ENCODE measurements at places on chromosomes 2 and 18.
A peak's percentile ranks its signal among the peaks of the same experiment; 100 is the strongest.

GRCh38 chr2:175627405-175627804, 374.7 kb downstream of the LNPK start:
- no peak for DNase-seq

GRCh38 chr2:215535125-215535668, 99.3 kb upstream of the FN1 start:
- no peak for DNase-seq

- DNase-seq: peak; percentile 65
Measured at GRCh38 chr2:136250131-136250530, 132.2 kb upstream of the CXCR4 start.

GRCh38 chr2:10588931-10589330, 100.8 kb downstream of the NOL10 start:
- DNase-seq: no peak

DNA sequence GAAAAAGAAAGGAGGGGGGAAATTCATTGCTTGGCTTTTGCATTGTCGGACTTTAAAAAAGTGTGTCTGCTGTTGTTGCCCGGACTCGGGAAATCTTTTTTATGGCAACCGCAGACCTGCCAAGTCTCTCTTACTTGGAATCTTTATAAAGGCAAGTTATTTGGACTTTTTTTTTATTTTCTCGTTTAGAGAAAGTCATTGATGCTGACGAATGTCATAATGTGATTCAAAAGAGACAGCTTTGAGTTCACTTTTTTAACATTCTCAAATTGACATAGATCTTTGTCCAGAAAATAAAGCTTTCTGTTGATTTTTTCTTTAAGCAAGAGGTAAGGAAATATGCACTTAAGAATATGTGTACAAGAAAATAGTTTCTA, 651 bp upstream of the ZNF521 start:
- DNase-seq: no peak

- no peak for DNase-seq
Measured at GRCh38 chr2:14623237-14623636, 9.3 kb upstream of the LRATD1 start.

DNA sequence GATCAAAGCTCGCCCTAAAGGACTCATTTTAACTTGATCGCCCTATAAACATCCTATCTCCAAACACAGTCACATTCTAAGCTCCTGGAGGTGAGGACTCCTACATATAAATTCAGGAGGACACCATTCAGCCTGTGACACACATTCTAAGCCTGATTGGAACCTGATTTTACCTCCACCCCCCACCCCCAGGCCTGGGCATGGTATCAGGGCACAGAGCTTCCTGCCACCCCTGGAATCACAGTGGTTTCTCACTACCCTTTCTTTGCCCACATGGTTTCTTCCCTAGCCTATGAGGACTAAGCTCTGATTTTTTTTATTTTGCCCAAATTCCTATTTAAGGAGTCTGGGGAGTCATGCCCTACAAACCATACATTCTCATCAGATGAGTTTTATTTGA, 428.1 kb upstream of the ID2 start:
- DNase-seq: no peak

DNA sequence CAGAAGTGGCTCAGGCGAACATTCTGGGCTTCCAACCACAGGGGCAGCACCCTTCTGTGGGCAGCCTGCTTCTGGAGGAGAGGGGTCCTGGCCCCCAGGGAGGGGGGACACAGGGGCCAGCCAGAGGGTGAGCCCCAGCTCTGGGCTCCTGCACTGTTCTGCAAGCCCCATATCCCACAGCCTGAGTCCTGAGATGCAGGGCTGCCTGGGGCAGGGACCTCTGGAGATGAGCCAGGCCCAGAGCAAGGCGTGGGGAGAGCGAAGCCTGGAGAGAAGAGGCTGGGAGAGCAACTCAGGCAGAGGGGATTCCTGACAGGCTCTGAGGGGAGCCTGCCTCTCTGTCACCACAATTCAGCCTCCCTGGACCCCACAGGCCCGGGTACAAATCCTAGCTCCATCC, 13.5 kb upstream of the PRSS56 start:
- DNase-seq: no peak

GRCh38 chr18:46378864-46379207, 274.7 kb downstream of the HAUS1 start:
- DNase-seq: no peak

DNA sequence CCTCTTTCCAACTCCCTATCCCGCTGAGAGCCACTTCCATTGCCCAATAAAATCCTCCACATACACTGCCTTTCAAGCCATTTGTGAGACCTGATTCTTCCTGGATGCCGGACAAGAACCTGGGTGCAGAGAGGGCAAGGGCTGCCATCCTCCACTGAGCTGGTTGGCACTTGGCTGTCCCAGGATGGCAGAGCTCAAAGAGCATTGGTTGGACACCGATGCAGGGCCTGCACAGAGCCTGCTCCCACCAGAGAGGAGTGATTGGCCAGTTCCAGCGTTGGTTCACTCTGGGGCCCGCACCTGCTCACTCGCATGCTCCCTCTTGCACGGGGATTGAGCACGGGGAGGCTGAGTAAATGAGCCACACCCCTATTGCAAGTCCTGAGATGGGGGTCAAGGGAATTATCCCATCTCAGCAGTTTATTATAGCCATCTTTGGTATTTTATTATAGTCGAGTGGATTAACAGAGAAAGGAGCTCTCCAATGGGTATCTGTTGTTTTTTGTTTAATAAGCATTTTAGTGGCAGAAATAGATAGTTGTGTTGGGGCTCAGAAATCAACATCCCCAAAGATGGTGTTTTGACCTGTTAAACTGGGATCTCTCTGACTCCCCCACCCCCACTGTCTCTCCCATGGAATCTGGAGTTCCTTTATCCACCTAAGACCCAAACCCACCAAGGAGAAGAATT, 19.8 kb upstream of the MGAT4A start:
- DNase-seq: no peak

GRCh38 chr2:172861098-172861497, 125.5 kb downstream of the RAPGEF4 start:
- no peak for DNase-seq

DNA sequence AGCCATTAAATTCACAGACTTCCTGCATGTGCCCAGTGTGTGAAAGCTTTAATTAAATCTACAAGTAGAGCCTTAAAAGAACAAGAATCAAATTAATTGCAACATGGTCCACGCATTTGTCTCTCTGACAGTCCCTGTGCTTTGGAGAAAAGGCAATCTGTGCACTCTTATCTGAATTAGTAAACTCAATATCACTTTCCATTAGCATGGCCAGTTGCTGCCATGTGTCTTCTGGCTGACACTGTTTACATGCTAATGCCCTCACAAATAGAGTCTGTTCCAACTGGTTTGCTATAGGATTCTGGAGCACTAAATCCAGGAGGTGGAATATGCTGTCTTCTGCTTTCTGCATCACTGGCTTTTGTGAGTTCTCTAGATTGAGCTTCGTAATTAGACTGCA, 434.5 kb upstream of the RAB12 start:
- no peak for DNase-seq

DNA sequence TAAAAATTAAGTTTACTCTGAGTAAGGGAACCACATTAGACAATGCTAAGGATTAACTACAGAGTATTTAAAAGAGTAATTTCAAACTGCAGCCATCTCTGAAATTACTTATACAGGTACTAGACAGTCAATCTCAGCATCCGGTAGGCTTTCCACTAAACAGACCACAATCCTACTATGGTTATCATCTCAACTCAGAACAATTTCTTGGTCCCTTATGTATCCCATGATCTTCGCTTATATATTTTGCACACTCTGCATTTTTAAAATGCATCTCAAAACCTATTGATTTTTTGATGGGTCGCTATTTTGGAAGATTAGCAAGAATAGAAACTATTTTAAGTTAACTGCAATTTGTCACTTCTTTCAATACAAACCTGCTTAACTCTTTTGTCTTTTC, 1.4 kb downstream of the PPP4R1 start:
- no peak for DNase-seq

DNA sequence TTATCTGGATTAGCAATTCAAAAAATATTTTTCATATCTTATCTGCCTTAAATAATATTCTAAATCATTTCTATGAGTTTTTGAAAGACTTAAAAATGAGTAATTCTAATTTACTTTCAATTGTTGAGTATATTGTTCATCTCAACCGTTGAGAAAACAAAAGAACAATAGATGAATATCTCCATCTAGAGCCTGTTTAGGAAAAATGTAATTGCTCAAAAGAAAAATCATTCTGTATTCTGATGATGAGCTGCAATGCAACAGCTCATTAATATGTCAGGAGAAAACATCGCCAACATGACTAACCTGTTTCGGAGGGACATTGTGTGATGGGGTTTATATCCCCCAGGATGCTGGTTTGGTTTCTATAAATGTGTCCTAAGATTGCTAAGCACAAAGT, 417.6 kb downstream of the SUCLG1 start:
- no peak for DNase-seq

- no peak for DNase-seq
Measured at GRCh38 chr2:221546505-221547225, 25.4 kb downstream of the EPHA4 start.

GRCh38 chr2:73426176-73426575, 40.5 kb downstream of the ALMS1 start:
- no peak for DNase-seq

GRCh38 chr2:25797620-25798488, 80.4 kb downstream of the ASXL2 start:
- no peak for DNase-seq

DNA sequence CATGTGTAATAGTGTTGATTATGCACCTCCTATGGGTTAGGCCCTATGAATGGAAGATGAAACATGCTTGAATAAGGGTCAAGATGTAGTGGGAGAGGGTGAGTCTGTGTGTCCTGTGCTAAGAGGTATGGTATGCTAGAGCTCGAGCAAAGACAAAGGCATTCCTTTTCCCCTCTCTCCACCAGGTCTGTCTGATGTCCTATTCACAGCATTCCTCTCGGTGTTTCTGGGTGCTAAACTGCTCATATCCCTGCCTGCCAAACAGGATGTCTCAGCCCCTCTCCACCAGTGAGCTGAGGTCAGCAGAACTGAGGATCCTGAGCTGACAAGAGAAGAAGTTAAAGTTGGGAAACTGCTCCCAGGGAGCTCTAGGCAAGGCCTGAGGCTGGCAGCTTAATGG, 344.9 kb downstream of the TSN start:
- DNase-seq: no peak

DNA sequence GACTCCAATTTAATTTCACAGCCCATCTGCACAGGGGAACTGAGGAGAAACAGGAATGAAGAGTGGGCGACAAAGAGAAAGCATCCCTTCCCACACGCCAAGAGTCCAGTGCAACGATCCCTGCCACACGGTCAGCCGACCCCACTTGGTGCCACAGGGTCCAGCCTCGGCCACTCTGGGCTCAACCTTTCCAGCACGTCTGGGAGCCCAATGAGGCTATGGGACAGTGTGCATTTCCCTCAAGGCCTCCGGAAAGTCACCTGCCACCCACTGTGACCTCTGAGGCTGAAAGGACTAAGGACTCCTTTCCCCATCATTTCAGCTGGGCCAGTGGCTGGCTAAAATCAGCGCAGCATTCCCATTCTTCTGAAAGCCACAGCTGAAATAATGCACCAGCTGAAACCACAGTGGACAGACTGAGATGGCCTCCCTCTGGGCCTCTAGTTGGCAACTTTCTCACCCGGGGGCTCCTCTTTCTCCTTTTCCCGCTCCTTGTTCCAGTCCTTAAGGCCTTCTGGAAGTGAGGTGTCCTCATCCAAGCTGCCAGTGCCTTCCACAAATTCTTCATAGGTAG, 21.2 kb downstream of the TUBB6 start:
- no peak for DNase-seq

- no peak for DNase-seq
Measured at GRCh38 chr2:239518286-239519088, 117.7 kb upstream of the HDAC4 start.

DNA sequence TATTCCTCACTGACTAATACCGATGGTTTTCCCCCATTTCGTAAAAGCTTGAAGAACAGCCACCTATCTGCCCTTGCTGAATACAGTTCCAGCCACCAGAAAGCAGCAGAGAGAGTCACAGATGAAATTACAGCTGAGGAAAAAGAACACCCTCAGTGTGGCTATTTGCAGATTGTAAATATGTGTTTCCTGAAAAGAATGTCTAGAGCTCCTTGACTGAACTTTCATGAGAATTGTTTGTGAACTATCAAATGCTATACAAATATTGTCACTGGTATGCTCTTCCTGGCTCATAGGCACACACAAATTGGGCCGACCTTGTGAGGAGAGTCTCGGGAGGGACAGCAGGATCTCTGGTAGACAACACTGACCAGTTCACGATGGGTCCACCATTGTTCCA, 58.1 kb upstream of the TTC39C start:
- no peak for DNase-seq

DNA sequence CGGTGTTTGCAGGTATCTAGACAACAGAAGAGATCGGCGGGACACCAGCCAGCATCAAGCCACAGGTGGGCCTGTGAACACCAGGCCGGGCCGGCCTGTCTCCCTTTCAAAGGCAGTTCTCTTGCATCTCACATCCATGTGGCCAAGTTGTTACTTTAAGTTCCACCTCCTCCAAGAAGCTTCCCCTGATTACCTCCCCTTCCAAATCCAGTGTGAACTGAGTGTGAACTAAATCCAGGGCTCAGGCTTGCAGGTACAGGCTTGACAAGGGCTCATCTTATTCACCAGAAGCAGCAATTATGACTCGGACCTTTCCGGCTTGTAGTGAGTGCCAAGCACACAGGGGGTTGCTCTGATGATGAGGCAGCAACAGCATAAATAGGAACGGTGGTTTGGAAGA, 3.9 kb downstream of the CRACDL start:
- DNase-seq: no peak

DNA sequence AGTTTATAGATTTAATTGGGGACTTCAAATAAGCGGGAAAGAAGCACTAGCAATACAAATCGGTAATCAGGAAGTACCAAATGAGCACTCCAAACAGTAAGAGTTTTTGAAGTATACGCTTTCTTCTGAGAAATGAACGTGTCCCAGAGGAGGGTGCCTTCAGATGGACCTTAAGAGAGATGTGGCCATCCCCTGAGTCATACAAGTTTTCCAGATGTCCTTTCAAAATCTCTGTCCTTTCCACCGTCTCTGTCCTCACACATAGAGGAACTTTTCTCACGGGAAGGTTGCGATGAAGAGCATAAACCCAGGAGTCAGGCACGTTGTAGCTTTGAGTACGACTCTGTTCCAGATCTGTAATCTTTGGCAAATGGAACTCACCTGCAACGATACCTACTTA, 1.7 kb upstream of the SMAD2 start:
- no peak for DNase-seq

DNA sequence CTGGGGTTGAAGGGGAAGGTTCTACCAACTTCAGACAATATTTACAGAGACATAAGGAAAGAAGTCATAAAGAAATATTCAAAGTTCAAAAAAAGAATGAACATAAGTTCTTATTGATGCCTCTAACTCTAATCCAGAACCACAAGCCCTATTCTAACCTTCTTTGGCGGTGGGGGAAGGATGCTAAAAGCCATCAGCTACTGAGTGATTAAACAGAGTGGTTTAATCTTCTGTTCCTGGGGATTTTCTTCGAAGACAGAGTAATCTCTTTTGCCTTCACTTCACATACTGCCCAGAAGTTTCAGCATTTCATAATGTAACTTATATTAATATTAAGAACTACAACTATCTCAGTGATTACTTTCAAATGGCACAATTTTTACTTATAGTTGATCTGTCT, 51.2 kb upstream of the TXNDC2 start:
- DNase-seq: no peak

Data from suppressor macrophage (primary cell).